Stimulated activated CD8-positive, alpha-beta memory T cell treated with anti-CD3 and anti-CD28 coated beads, Interleukin-2, amount 100 ng/mL, for 1 hour (primary cell): ENCODE measurements at places on chromosomes 5 and 9.

DNA sequence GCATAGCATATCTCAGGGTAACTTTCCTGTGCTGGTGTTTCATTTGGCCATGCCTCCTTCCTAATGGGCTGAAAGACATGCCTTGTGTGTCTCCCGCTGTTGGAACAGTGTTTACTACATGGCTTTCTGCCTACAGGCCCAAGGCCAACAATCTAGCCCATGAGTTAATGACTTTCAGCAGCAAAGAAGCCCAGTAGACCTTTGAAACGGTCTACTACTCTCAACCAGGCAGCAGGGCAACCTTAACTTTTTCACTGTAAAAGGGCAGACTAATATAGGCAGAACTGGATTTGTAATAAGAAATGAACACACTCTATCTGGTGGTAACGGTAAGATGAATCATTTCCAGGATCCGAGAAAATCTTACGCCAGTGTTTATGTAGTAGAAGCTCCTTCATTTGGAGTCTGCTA is 21.0 kb downstream of the C5orf15 start:
- no peak for DNase-seq

DNA sequence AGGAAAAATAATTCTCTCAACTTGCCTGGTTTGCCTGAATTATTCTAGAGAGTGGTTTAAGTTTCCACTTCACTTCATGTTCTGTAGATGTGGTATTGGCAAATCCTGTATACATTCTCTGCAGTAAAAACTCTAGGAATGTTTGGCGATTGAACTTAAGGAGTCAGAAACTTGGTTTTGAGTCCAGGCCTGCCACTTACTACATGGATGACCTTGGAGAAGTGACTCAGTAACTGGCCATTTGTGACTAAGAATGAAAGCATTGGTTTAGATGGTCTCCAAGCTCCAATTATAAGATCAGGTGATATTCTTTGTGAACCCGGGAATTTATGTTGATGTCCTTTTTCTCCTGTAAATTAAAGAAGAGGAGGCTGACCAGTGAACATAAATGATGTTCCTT is 233.8 kb downstream of the GAS1 start:
- DNase-seq: no peak

- DNase-seq: no peak
These were observed 365.7 kb upstream of the PRR16 start for GRCh38 chr5:120098426-120098825.

DNA sequence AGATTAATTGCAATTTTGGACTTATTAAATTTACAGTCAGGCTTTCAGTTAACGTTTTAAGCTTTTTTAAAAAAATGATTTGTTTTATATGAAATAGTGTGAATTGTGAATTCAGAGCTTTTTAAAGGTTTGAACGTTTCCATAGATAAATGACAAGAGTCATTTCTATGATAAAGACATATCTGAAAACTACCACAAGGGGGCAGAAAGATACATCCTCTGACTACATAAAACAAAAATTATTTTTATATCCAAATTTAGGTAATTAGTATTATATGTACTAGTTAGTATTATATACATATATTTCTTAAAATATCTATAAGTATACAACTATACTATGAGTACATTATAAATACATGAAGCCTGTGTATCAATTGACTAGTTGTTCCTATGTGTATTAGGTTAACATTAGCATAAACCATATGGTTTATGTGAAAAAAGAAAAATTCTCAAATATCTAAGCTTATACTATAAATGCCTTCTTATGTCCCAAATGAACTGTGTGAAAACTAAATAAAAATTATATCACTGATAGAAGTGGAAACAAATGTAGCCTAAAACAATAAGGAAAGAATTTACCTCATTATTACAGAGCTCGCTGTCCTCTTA is 155.2 kb downstream of the MEF2C start:
- no peak for DNase-seq

DNA sequence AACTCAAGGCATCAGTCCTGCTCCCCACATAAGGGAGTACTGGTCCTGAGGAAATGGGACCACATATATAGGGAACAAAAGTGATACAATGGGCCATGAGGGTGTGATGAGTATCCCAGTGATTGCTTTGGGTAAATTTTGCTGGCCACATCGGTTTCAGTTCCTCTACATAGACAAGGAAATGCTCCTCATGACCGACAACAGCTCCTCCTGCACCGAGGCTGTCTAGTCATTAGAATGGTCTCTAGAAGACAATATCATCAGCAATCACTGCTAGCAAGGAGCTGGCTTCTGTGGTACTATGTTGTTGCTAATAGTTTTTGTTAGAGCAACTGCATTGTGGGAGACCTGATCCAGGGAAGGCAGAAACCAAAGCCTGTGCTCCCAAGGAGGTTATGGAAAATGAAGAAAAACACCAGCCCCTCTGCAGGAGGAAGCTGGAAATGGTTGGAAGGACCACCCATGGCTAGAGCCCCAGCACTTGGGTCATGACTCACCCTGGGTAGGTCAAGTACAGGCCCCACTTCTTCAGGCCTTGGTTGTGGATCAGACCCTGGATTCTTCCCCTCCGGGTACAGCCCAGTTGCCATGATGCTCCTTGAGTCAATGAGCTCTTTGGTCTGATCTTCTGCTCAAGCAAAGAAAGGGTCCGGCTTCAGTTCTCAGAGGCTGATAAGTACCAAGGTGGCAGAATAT is 3.4 kb upstream of the CTSL start:
- DNase-seq: no peak

DNA sequence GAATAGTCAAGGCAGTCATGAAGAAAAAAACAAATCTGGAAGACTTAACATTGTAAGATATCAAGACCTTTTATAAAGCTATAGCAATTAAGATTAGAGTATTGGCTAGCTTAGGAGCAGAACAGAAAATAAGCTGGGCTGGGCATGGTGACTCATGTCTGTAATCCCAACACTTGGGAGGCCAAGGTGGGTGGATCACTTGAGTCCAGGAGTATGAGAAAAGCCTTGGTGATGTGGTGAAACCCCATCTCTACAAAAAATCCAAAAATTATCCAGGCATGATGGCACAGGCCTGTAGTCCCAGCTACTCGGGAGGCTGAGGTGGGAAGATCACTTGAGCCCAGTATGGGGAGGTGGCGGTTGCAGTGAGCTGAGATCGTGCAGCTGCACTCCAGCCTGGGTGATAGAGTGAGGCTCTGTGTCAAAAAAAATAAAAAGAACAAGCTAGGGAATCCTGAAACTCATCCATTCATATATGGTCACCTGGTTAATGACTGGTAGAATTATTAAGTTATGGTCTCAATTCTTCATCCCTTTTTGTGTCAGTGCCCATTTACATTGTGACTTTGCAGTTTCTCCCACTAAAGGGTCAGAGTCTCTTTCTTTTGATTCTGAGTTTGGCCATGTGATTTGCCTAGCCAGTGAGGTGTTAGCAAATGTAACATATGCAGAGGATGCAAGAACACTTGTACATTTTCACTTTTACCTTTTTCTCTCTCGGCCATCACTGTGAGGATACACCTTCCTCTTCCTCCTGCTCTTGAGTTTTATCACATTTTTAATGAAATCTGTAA is 144.6 kb upstream of the SGCD start:
- DNase-seq: no peak
